Left ventricle myocardium inferior (tissue), 1 donor: ENCODE measurements at places on chromosomes 11 and 22.

- DNase-seq: no peak
Observed at GRCh38 chr11:128503245-128503991, 83.9 kb downstream of the ETS1 start.

- no peak for DNase-seq
Observed at GRCh38 chr11:111815489-111815888, 49.3 kb upstream of the PPP2R1B start.

GRCh38 chr11:64712430-64713015 is 10.5 kb downstream of the NRXN2 start:
- DNase-seq: no peak

GRCh38 chr22:20738394-20739089 is 35.4 kb upstream of the SERPIND1 start:
- no peak for DNase-seq

DNA sequence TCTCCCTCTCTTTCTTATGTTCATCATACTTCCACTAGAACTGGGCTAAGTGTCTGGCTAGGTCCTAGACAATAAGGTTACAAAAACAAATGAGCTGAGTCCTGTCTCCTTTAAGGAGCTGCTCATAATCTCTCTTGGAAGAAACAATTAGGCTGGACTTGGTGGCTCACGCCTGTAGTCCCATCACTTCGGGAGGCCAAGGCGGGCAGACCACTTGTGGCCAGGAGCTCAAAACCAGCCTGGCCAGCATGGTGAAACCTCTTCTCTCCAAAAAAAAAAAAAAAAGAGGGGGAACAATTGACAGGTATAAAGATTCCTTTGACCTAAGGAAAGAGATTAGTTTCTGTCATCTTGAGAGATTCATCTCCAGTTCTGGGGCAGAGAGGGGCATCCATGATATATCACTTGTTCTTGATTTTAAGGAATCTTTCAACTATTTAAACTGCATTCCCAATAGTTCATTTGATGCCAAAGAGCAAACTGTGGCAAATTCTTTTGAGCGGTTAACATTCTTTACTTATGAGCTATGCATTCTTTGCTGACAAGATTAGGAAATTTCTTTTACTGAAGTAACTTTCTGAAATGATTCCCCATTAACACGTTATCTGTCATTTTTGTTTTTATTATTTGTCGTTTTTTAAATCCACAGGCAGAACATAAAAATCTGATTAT is 125.5 kb downstream of the C11orf87 start:
- no peak for DNase-seq

DNA sequence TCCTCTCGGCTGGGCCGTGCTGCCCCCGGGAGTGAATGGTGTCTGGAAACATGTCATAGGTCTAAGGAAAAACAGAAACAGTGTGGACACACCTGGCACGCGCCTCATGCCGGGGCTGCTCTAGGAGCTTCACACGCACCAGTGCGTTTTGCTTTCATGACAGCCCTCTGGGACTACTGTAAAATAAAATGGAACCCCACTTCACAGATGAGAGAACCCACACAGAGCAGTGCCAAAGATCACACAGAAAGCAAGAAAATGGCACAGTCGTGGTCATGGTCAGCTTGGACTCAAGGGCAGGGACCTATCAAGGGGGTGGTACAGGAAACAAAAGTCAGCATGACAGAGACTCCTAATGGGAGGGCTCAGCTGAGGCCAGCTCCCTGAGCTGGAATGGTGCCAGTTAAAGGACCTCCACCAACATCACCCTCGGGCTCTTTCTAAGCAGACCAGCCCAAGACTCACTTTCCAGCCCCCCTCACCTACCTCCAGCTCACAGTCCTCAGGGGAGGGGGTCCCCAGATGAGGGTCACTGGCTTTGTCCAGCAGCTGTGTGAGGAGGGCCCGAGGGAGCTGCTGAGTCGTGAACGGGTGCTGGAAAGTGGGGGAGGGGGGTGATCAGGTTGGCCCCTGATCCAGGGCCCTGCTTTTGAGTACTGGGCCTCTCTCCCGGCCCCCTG is 3.3 kb downstream of the MAP4K2 start:
- DNase-seq: no peak

DNA sequence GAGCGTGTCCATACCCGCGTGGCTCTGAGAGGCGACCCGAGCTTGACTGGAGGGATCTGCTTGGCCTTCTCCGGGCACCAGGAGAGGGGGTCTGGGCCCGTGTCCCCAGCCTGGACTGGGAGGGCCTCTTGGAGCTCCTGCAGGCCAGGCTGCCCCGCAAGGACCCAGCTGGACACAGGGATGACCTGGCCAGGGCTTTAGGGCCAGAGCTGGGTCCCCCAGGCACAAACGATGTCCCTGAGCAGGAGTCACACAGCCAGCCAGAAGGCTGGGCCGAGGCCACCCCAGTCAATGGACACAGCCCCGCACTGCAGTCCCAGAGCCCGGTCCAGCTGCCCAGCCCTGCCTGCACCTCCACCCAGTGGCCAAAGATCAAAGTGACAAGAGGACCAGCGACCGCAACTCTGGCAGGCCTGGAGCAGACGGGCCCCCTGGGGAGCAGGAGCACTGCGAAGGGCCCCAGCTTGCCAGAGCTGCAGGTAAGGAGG is 38.2 kb downstream of the TRIOBP start:
- peak; percentile 41 for DNase-seq

GRCh38 chr11:71144010-71144409 is 108.4 kb downstream of the SHANK2 start:
- DNase-seq: no peak

DNA sequence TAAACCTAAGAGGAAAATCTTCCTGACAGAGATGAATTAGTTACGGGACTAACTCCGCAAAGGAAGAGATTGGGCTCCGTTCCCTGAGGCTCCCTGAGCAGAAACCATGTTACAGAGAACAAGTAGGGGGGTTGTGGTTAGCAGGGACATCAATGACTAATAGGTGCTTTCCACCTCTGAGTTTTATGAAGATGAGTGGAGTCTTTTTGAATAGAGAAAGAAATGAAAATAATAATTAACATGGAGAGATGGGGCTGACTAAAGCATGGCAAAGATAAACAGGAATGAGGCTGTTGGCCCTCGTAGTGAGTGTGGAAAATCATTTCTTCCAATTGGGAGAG is 47.5 kb upstream of the PICALM start:
- no peak for DNase-seq

- peak; percentile 16 for DNase-seq
Observed at GRCh38 chr22:38569181-38569971, 607 bp downstream of the DMC1 start.

DNA sequence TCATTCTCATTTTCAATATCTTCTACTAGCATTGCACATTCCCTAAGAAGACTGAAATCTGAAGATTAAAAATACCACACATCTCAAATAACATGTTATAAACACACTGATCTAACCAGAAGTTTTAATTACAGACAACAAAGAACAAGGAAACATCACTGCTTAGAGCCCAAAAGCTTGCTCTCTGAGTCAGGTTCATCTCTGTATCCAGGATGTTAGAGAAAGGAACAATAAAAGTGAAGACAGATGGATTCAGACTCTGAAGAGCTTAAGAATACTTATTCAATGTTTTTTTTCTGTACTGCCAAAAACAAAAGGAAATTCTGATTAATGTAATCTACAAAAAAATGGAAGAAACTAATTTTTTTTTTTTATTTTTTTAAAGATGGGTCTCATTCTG is 16.5 kb downstream of the RDX start:
- no peak for DNase-seq

GRCh38 chr22:19055801-19056200 is 66.4 kb downstream of the DGCR2 start:
- DNase-seq: no peak

GRCh38 chr11:61254403-61255025 is 13.5 kb downstream of the PGA5 start:
- peak; percentile 50 for DNase-seq

DNA sequence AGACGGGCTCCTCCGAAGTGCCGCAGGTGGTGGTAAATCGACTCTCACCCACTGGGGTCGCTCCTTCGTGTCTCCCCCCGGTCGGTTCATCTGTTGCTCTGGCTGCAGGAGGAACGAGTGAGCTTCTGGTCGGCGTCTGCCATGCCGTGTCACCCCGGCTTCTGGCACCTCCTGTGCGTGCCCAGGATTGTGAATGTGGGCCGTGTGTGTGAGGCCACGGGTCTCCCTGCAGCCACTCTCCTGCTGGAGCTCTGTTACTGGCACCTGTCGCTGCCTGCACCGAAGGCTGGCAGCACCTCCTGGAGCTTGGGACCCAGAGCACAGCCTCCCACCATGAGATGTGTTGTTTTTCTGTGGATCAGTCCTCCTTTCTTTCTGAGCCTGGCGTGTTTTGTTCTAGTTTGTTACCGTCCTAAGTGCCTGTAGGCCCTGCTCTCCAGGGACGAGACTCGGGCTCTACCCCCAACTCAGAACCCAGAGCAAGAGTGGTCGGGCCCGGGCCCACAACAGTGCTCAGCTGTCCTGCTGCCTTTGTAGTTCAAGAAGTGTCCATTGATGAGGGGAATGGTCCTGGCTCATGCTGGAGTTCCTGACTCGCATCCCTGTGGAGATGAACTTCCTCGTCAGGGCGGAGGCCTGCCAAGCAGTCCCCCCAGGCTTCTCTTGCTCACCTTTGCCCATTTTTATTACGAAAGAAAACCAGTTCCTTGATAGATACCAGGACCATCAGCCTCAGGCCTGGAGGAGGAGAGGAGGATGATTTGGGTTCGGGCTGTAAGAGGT is 66.6 kb downstream of the MED15 start:
- DNase-seq: peak; percentile 4

- DNase-seq: peak; percentile 2
Observed at GRCh38 chr11:78216021-78216420, 27.3 kb downstream of the USP35 start.

GRCh38 chr22:19869497-19870152 is 15.0 kb upstream of the GNB1L start:
- no peak for DNase-seq

- no peak for DNase-seq
Observed at GRCh38 chr11:125975634-125976033, 29.8 kb downstream of the VSIG10L2 start.

DNA sequence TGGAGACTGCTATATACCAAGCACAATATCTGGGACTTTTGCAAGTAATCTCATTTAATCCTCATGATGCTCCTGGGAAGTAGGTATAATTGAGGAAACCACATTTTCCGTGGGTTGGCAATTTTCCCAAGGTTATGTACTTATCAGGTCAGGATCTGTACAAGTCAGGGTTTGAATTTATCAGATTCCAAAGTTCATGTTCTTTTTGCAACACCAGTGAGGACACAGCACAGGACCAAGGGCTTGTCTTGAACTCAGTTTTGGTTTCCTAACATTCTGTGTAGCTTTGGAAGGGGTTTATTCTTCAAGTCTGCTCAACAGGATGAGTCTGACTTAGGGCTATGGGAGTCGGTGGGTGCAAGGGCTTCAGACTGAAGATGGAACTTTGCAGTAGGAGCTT is 30.4 kb downstream of the INSC start:
- no peak for DNase-seq

GRCh38 chr11:69870766-69871165 is 51.5 kb upstream of the FGF3 start:
- no peak for DNase-seq

GRCh38 chr22:43110927-43111623 is 525 bp downstream of the BIK start:
- no peak for DNase-seq

DNA sequence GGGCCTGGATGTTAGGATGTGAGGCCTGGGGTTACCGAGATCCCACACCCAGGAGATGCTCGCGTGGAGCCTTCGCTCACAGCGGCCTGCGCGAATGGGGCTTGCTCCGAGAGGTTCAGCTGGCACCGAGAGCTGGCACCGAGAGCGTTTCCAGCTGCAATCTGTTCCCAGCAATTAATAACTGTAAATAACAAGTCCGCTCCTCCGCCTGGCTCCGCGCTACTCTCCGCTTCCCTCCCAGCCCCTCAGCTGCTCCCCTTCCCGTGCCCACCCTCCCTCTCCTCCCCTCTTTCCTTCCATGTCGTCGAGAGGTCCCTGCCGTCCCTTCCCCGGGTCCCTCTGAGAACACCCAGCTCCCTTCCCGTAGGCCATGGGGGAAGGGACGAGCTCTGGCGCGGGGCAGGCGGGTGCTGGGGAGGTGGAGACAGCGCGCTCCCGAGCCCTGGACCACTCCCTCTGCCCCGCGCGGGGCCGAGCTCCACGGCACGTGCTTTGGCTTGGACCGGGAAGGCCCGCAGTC is 110.8 kb downstream of the WNT7B start:
- no peak for DNase-seq

DNA sequence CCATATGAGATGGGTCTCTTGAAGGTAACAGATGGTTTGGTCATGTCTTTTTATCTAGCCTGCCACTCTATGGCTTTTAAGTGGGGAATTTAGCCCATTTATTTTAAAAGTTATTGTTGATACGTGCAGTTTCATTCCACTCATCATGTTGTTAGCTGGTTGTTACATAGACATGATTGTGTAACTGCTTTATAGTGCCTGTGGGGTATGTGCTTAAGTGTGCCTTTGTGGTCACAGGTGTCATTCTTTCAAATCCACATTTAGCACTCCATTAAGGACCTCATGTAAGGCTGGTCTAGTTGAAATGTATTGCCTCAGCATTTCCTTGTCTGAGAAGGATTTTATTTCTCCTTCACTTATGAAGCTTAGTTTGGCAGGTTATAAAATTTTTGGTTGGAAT is 263.8 kb upstream of the LUZP2 start:
- DNase-seq: no peak

DNA sequence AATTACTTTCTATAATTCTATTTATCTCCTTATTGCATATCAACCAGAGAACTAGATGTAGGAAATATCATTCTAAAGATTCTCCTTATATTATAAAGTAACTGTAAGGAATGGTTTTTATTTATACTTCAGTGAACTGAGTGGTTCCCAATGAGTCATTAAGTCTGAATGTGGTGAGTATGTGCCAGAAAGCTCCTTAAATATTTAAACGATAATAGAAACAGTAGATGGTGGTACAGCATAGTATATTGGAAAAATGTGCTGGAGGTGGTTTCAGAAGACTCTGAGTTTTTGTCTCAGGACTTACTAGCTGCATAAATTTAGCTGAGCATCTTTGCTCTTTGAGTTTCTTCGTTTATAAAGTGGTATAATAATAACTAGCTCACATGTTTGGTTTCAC is 653.5 kb downstream of the FAM181B start:
- DNase-seq: no peak

DNA sequence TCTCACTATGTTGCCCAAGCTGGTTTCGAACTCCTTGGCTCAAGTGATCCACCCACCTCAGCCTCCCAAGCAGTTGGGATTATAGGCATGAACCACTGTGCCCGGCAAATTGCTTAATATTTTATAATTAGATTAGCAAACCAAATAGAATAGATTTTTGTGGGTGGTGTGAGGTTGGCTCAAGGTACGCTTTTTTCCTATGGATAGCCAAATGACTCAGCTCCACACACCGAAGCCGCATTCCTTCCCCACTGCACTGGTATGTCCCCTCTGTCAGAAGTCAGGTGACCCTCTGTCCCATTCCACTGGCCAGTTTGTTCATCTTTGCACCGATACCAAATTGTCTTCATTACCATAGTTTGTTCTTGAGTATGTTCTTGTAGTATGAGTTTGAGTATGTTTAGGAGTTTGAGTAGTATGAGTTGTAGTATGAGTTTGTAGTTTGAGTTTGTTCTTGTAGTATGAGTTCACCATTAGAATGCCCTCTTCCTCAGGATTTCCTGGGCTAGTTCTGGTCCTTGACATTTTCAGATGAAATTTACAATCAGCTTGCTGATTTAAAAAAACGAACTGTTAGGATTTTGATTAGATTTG is 19.4 kb downstream of the SUSD2 start:
- no peak for DNase-seq

GRCh38 chr22:50184004-50184901 is 1.5 kb upstream of the TRABD start:
- DNase-seq: peak; percentile 82
